ENCODE measurements at places on chromosomes 1 and 21. TPM values are rescaled to one million over a fixed set of nuclear protein-coding genes. Genes with fewer than 3 reads are reported as not detected.

The IFNLR1 gene
- 3.1 TPM for total RNA-seq

The OR6N2 gene
- total RNA-seq, result not detected

The EFNA1 gene
- 413 TPM for total RNA-seq

The IL20 gene
- not detected for total RNA-seq

The KCNE2 gene
- total RNA-seq, result not detected

The C1orf87 gene
- 0.23 TPM for total RNA-seq

The SLC1A7 gene
- not detected for total RNA-seq

The C8B gene
- not detected for total RNA-seq

The SGIP1 gene
- 32.8 TPM for total RNA-seq

The RIMKLA gene
- 0.10 TPM for total RNA-seq

The LPAR3 gene
- total RNA-seq, result 1.2 TPM

The OR2L13 gene
- not detected for total RNA-seq

The VWA5B1 gene
- total RNA-seq, result not detected

The C1QB gene
- total RNA-seq, result not detected

The HSD11B1 gene
- total RNA-seq, result not detected

The NEK7 gene
- total RNA-seq, result 44.9 TPM

The GPR157 gene
- 2.8 TPM for total RNA-seq

The MCOLN3 gene
- 0.90 TPM for total RNA-seq

The APOBEC4 gene
- not detected for total RNA-seq

The SLC44A3 gene
- total RNA-seq, result 2.7 TPM

The KRTAP11-1 gene
- total RNA-seq, result not detected

The RAB3B gene
- 15.1 TPM for total RNA-seq

The CD1D gene
- total RNA-seq, result 1.5 TPM

The PDE9A gene
- total RNA-seq, result 20.7 TPM

The PROK1 gene
- total RNA-seq, result not detected

The AADACL4 gene
- not detected for total RNA-seq

The AMY2A gene
- total RNA-seq, result not detected

The GSTM5 gene
- total RNA-seq, result 27.9 TPM

The CYP4Z1 gene
- not detected for total RNA-seq

The AMY1A gene
- not detected for total RNA-seq

The MRPS15 gene
- total RNA-seq, result 78.8 TPM

The OR2T29 gene
- not detected for total RNA-seq

The PRAMEF11 gene
- not detected for total RNA-seq

The CHAF1B gene
- 6.2 TPM for total RNA-seq

The VPS26C gene
- 63.8 TPM for total RNA-seq

The MPZ gene
- 2.6 TPM for total RNA-seq

The EXTL1 gene
- total RNA-seq, result 1.8 TPM

The CYP4A22 gene
- not detected for total RNA-seq

The TFAP2E gene
- total RNA-seq, result 3.6 TPM

The DISP1 gene
- 27.2 TPM for total RNA-seq

The CLEC20A gene
- not detected for total RNA-seq

The RSPH1 gene
- 0.82 TPM for total RNA-seq

The DIO1 gene
- total RNA-seq, result not detected

The TMEM82 gene
- not detected for total RNA-seq

Measured in endothelial cell (in vitro differentiated cells).